Stimulated activated CD8-positive, alpha-beta memory T cell treated with anti-CD3 and anti-CD28 coated beads, Interleukin-15, amount 100 ng/mL, for 24 hours (primary cell): ENCODE measurements at places on chromosomes 2 and 18.

DNA sequence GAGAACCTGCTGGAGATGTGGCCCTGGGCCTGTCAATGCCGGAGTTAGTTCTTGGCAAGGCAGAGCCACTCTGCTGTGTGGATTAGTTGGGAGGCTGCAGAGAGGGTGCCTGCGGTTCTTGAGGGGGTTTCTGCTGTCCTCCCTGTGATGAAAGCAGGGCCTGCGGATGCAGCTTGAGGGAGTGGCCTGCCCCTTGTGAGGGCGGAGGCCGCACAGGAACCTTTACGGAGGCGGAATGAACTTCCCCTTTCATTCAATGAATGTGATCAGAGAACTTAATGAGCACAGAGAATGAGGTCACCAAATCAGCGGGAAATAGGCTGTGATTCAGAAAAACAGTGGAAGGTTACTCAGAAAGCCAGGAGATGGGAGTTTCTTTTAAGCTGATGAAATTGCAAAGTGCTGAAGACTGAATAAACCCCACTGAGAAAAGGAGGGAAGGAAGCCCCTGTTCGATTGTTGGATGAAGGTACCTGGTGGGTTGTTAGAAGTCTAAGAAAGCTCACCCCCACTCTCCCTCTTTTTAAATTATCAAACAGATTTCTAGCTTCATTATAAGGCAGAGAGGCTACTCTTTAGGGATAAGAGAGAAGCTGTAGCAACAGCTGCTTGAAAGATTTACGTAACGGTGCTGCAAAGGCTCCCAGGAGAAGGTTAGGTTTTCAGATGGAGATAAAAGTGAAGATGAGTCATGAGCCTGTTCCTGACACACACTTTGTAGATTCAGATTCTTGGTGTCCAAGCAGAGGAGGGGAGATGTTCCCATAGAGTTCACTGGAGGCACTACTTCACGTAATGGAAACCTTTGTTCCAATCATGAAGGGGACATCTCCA, 47.4 kb downstream of the VWA3B start:
- DNase-seq, result no peak

GRCh38 chr2:145592361-145592760, 1072.4 kb upstream of the ZEB2 start:
- DNase-seq, result no peak

DNA sequence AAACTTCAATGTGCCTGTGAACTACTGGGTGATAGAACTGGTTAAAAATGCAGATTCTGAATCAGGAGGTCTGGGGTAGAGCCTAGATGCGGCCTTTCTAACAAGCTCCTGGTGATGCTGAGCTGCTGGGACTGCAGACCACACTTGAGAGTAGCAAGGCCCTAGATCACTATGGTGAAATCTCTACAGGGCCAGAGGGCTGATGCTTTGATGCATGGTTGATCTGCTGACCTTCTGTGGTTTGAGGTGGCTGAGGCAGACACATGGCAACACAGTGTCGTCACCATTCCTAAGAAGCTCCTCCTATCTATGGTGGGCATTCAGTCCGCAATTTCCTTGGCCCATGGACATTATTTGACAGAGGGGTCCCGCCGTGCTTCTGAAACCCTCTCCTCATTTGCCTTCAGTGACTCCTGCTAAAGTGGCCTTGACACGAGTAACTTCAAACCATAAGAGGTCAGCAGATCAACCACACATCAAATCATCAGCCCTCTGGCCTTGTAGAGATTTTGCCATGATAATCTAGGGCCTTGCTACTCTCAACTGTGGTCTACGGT, 19.8 kb downstream of the CCDC68 start:
- DNase-seq, result no peak

GRCh38 chr2:165469417-165469816, at the start of gene CSRNP3:
Gene CSRNP3, plus strand, starts transcription at chr2:165469698. Its CDS starts 125,368 bp downstream, at chr2:165595066.
- no peak for DNase-seq

GRCh38 chr18:46213295-46213694, 109.1 kb downstream of the HAUS1 start:
- no peak for DNase-seq

DNA sequence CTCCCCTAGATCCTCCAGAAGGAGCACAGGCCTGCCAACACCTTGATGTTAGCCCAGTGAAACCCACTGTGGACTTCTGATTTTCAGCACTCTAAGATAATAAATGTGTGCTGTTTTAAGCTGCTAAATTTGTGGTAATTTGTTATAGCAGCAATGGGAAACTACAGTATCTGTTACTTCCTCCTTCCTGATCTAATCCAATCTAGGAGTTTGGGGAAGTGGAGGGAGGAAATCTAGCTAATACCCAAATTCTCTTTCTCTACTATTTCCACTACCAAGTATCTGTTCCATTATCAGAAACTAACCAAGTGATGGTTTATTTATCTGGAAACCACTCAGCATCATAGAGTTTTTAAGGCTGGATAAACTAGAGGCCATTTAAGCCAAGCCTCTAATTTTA, 64.9 kb downstream of the AFF3 start:
- no peak for DNase-seq

DNA sequence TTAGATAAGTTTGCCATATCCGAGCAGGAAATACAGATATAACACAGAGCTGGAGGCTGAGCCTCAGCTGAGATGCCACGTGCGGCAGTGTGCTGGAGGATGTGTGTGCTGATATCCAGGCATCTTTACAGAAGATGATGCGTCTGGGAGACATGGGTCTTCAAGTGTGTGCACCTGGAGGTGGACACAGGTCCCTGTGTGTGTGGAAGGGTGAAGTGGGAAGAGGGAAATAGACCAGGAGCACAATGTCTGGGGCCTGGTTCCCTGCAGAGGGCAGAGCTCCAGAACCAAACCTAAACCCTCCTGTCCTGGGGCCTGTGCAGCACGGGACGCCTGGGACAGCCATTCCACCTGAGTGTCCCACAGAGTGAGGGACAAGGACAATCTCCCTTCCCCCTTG, 180.3 kb upstream of the RAB12 start:
- DNase-seq, result no peak

- DNase-seq, result no peak
These were observed 41.8 kb downstream of the UBXN4 start for GRCh38 chr2:135783439-135783838.

DNA sequence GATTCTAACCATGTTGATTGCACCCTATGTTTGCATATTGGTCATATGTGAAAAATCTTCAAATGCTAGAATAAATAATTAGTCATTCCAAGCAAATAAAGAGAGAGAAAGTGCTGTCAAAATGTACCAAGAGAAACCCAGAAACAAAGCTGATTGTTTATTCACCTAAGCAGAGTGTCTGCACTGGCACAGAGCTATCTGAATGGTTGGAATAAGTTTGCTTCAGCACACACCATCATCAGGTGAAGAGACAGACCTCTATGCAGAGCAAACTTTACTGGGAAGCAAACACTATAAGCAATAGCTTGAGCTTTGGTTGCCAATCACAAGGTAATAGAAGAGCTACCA, 25.4 kb downstream of the DSG4 start:
- no peak for DNase-seq

DNA sequence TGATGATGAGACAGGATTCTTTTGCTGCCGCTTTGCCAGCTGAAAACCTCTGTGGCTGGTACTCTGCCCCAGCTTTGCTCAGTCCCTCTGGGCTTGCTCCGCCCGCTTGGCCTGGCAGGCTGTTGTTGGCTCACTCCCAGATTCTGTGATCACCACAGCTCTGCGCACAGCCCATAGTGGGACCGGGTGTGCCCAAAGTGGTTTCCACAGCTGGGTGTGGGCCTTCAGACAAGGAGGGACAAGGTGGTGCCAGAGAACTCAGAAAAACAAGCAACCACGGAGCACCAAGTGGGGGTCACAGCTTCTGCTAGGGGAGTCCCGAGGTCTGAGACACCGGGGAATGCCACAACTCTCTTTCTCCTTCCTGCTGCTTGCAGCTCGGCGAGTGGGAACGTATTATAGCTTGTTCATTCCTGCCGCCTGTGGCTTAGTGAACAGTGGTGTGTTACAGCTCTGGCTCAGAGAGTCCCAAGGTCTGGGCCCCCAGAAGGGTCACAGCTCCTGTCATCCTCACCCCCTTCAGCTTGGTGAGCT, 9.2 kb upstream of the KYNU start:
- DNase-seq, result no peak

GRCh38 chr2:219179601-219180465, 1.8 kb downstream of the RETREG2 start:
- DNase-seq, result no peak

- no peak for DNase-seq
These were observed 56.3 kb downstream of the KCNS3 start for GRCh38 chr2:17934721-17935120.

DNA sequence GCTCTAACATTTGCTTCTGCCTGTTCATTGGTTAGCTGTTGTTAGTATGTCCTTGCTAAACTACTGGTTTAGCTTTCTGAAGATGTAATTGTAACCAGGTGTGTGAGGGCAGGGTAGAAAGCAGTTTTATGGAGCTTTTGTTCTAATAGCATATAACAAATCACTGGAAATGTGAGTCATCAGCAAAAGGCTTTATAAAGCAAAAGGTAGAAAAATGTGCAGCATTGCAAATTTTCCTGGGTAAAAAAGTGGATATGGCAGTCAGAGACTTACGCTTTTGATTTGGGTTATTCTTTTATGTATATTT, 85.3 kb downstream of the ZNF407 start:
- DNase-seq, result no peak

- no peak for DNase-seq
These were observed 477.8 kb upstream of the ETAA1 start for GRCh38 chr2:66919286-66919685.

GRCh38 chr2:145199042-145199441, 679.1 kb upstream of the ZEB2 start:
- DNase-seq, result no peak

GRCh38 chr2:151891566-151892194, 63.5 kb upstream of the ARL5A start:
- DNase-seq, result no peak

DNA sequence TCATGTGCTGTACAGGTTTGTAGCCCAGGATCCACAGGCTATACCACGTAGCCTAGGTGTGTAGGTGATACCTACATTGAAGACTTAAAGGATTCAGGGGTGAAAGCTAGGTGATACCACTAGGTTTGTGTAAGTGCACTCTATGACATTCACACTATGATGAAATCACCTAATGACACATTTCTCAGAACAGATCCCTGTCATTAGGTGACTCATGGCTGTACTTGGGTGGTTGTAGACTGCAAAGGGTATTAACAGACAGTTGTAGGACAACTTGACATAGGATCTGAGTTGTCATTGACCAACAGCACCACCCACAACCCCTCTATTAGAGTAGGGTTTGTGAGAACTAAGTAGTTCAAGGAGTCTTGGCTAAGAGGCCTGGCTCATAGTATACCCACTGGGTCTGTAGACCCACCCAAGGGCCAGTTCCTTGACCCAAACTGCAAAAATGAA, 27.7 kb upstream of the SMCHD1 start:
- no peak for DNase-seq

DNA sequence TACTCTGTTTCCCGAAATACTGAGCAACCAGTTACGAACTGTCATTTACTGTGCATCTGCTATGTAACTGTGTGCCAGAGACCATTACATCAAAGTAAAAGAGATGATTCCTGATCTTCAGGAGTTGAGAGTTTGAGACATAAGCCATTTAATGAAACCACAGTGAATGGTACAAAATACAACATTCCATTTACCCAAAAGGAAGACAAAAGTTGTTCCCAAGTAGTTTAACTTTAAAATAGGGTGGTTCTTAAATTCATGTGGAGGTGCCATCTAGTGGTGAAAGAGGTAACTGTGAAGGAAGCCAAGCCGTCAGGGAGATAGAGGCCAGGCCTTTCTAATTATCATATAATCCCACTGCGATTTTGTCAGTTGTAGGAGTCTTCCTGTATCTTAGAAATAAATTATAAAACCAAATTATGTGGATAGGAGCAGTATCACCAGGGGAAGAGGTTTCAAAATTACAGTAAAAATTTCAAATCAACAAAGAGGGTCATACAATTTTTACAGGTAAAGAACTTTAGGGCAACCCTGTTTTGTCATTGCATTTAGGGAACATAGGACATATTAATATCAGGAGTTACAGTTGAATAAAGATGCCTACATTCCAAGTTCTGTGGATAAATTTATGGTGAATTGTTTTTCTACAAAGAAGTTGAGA, 67.7 kb downstream of the EPAS1 start:
- DNase-seq, result no peak

GRCh38 chr18:61852496-61852895, 40.3 kb downstream of the RNF152 start:
- DNase-seq, result no peak

GRCh38 chr2:152098496-152099366, at the start of gene CACNB4:
Gene CACNB4, minus strand, starts transcription at chr2:152099044.
- DNase-seq, result no peak

- DNase-seq, result no peak
These were observed 112.8 kb downstream of the ADCYAP1 start for GRCh38 chr18:1017227-1018058.

DNA sequence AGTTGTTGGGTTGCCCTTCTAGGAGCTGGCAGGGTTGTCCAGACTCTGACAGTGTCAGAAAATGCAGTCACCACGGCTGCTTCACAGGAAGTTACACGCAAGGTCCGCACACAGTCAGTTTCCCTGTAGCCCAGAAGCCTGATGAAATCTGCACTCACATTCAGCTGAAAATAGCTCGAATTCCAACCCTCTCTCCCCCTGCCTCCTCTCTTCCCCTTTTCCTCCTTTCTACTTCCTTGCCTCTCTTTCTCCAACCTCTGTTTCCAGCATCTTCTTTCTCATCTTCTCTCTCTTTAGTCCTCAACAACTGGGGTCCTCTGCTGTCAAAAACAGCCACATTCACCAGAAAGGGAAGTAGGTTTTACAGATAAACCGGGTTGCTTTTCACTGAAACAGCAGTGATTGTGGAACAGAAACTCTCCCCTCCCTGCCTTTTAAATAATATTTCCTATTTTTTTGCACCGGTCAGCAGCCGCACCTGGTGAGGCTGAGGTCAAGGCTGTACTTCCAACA, 69.3 kb downstream of the BCL11A start:
- DNase-seq, result no peak

GRCh38 chr2:152400607-152401214, 65.7 kb downstream of the FMNL2 start:
- DNase-seq, result no peak

GRCh38 chr2:28234807-28235206, 157.9 kb upstream of the FOSL2 start:
- no peak for DNase-seq

DNA sequence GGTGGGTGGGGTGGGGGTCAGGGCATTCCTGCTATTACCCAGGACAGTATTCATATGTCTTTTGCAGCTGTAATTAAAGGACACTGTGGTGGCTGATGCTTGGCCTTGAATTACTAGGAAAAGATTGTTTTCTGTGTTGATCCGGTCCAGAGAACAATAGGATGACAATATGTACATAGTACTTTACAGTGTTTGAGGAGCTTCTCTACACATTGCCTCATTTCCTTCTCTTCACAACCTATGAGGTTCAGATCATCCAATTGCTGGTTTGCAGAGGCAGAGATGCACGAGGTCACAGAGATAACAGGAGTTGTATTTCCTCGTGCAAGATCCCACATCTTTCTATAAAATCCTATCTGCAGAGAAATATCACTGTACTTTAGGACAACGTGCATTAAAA, 119.5 kb downstream of the LIPG start:
- no peak for DNase-seq

- no peak for DNase-seq
These were observed 116.9 kb downstream of the RND3 start for GRCh38 chr2:150370561-150370960.
